Naive thymus-derived CD8-positive, alpha-beta T cell (primary cell): ENCODE measurements at places on chromosomes 13 and 19. TPM values are rescaled to one million over a fixed set of nuclear protein-coding genes. Genes with fewer than 3 reads are reported as not detected.

GRCh38 chr13:74889321-74889720, 592.6 kb downstream of the TBC1D4 start:
- DNase-seq: no peak

- DNase-seq: no peak
Measured at GRCh38 chr19:43913383-43913782, 21.7 kb downstream of the ZNF45 start.

DNA sequence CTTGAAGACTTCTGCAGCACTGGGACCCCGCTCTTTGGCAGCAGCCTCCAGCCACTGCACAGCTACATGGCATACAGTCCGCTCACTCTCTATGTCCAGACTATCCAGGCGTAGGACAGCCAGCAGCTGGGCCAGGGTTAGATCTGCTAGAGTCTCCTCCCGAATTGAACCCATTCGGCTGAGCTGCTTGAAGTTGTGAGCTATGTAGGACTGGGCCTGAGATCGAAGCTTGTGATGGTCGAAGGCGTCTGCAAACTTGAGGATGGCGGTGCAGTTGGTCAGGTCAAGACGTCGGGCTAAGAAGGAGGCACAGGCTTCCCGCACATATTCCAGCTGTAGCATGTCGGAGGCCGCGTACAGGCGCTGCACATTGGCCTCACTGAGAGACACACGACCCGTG, 900 bp downstream of the KBTBD7 start:
- no peak for DNase-seq

DNA sequence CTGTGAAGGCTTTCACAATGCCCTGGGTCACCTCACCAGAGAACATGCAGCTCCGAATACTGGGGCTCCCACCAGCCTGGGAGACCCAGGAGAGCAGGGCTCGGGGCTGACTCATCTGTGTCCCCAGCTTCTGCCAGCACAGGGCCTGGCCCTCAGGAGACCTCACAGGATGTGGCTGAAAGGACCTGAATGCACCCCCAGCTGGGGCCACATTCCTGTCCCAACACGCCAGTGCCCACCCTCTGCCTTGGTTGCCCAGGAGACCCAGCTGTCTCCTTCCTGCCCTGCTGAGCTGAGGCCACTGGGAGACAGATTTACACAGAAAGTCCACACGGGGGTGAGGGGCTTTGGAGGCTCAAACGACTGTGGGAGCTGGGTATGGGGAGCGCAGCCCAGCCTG, 11.9 kb downstream of the BCAT2 start:
- DNase-seq: no peak

DNA sequence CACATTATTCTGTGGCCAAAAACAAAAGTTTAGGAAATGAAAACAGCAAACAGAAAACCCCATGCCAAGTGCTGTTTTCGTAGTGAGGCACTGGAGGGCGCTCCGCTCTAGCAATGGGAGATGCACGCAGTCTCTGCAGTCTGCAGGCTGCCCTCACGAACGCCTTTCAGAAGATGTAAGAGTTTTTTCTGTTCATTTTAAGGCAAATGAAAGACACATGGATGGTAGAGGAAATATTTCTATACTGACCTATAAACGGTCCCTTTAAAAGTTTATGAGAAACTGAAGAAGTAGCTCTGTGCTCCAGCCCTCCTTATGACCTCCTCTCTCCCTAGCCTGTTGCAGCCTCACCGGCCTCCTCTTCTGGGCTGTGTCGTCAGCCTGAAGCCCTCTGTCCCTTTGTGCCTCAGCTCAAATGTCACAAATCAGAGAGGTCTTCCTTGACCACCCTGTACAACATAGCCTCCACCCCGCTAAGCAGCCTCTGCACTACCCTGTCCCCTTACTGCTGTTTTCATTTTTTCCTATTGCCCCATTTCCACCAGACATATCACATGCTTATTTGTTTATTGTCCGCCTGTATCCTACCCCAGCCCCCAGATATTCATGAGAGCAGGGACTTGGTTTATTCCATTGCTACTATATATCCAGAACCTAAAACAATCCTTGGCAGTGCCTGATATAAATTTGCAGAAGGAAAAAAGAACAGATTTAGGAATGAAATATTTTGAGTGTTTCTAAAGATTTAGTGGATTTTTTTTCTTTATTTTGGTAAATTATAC, 116.4 kb downstream of the TM9SF2 start:
- DNase-seq: no peak

GRCh38 chr13:23618341-23618740, 48.1 kb downstream of the TNFRSF19 start:
- no peak for DNase-seq

- no peak for DNase-seq
Measured at GRCh38 chr13:112658808-112659207, 31.0 kb upstream of the ATP11A start.

- DNase-seq: no peak
Measured at GRCh38 chr13:29761160-29761559, 89.3 kb downstream of the UBL3 start.

DNA sequence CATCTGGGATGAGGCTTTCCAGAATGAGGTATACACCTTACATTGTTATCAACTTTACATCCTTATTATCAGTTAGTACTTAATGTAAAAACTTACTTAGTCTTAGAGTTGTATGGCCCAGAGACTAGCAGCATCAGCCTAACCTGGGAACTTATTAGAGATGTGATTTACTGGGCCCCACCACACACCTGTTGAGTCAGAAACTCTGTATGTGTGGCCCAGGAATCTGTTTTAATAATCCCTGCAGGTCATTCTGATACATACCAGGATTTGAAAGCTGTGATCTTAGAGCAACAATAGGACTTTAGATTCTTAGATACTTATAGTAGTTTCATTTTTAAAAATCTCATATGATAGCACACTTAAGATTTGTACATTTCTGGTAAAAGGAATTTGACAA, 17.4 kb downstream of the FNDC3A start:
- DNase-seq: no peak

DNA sequence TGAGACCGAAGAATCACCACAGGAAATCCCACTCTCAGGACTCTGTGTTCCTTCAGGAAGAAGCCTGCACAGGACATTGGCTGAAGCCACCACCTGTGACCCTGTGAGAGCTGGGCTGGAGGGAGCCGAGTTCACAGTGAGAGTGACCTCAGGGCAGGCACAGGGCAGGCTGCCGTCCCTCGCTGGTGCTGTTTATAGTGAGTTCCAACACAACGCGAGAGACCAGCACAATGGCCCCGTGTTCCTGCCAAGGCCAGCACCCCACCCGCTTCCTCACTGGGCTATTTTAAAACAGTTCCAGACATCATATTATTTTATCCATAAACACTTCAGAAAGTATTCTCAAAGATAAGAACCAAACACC, 18.4 kb upstream of the GAS6 start:
- no peak for DNase-seq

TNFRSF19 gene
- 0.16 TPM for total RNA-seq

RASGRP4 gene
- not detected for total RNA-seq

IRGC gene
- not detected for total RNA-seq
